ENCODE measurements at places on chromosomes 6 and 20.

GRCh38 chr6:162074641-162075275 is 652.8 kb downstream of the PRKN start:
- no peak for DNase-seq

DNA sequence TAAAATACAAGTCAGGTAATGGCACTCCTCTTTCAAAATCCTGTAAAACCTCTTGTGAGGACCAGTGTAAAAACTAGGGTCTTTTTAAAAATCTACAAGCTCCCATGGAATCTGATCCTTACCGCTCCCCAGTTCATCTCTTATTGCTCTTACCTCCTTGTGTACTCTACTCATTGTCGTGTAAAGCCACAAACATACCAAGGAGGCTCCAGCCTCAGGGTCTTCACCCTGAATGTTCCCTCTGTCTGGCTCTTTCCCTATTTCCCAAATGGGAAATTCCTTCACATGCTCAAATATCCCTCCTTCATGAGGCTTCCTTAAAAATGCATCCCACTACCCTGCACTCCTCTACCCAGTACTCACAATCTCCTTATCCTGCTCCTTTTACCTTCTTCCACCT is 67.1 kb downstream of the TASP1 start:
- DNase-seq: no peak

- no peak for DNase-seq
These were observed 188.0 kb upstream of the TAB2 start for GRCh38 chr6:149129371-149130077.

GRCh38 chr6:45666846-45667245 is 289.1 kb upstream of the SUPT3H start:
- DNase-seq: no peak

DNA sequence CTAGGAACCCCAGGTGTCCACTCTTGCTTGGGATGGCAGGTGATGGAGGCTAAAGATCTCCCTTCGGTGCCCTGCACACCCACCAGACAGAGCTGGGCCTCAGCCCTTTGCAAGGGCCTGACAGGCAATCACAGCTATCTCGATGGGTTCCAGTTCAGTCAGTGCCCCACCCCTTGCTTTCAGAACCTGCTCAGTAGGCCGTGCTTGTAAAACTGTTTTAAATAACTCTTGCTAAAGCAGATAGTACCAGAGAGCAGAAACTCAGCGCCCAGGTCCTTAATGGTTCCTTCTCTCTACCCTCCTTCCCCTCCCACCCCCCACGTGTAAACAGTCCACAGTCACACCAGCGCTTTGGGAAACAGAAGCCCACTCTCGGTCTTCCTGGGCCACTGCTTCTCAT is 39.2 kb downstream of the C6orf132 start:
- no peak for DNase-seq

DNA sequence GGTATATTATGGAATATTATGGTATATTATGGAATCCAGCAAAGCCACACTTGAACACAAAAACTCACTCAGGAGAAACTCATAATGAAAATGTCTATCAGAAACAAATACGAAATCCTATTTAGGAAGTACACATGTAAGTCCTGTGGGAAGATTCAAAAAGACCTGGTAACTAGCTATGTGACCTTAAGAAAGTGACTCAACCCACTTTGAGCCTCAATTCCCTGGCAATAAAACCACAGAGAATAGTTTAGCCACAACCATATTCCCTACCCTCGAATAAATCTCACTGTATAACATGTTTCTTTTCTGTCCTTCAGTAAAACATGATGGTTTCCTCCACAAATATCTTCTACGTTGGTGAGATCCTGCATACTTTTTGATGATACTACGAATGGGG is 56.4 kb downstream of the ZMYND8 start:
- no peak for DNase-seq

DNA sequence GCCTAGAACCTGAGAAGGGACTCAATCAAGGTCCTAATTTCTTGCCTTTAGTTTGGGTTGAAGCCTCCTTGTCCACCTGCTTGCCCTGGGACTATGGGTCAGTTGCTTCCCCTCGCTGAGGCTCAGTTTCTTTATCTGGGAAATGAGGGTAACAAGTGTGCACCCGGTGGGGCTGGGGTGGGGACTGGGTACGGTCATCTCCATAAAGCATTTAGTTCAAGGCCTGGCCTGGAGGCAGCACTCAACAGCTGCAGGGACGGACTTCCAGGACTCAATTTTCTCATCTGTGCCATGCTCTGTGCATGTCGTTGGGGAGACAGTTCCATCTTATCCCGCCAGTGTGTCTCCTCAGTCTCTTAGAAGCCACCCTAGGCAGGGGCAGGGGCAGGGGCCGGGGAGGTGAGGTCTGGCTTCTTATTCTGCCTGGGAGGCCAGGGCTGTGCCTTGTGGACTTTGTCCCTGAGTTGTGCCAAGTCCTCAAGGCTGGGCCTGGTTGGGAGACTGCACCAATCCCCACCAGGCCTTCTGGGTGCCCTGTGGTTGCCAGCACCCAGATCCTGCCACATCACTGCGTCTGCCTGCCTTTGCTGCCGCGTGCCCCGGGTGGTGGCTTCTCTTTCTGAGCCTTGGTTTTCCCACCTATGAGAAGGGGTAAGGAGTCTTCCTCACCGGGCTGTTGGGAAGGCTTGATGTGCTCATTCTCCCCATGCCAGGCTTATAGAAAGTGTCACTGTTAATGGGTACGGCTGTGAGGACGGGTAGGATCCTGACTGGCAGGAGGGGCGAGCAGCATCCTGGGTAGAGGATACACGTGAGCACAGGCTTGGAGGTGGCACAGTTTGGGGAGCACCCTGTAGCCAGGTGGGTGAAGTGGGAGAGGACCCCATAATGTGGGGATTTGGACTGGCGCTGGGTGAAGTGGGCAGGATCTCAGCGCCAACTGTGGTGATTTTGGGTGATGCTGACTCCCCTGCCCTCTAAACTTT is 8.6 kb downstream of the SRC start:
- no peak for DNase-seq

GRCh38 chr20:34088305-34089174 is 23.5 kb downstream of the EIF2S2 start:
- no peak for DNase-seq
